ENCODE measurements at places on chromosomes 16 and 17.

GRCh38 chr17:7112510-7113108, 2.0 kb downstream of the ASGR2 start:
- no peak for DNase-seq

- DNase-seq, result no peak
Observed at GRCh38 chr16:47612711-47613110, 151.6 kb downstream of the PHKB start.

GRCh38 chr17:61302953-61303816, 96.5 kb upstream of the TBX2 start:
- no peak for DNase-seq

DNA sequence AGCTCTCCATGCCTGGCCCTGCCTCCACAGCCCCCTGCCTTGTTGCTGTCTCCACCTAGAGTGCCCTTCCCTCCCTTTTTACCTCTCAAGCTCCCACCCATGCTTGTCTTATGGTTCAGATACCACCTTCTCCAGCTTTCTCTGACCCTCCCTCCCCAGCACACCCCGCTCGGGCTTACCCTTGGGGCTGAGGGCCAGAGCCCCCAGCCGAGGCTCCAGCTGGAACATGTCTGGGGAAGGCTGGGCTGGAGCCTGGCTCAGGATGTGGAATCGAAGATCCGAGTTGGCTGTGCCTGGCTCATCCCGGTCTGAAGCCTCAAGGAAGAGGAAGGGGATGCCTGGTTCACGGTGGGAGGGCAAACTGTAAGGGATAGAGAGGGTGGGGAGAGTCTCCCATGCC, 3.6 kb downstream of the CDH16 start:
- DNase-seq, result no peak

DNA sequence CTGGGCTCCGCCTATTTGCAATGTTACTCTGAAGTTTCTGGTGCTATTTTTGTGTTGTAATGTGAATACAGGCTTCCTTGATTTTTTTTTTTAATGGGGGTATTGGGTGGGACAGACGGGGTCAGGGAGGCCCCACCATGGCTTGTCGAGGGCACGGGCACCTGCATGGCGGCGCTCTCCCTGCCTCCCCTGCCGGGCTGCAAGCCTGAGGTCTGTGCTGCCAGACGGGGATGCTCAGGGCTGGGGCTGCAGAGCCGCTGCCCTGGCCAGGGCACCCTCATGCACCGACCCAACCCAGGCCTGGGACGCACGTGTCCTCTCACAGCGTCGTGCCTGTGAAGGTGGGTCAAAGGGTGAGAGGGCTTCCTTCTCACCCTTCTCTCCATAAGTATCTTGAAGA, 13.0 kb upstream of the ZFPM1 start:
- no peak for DNase-seq

DNA sequence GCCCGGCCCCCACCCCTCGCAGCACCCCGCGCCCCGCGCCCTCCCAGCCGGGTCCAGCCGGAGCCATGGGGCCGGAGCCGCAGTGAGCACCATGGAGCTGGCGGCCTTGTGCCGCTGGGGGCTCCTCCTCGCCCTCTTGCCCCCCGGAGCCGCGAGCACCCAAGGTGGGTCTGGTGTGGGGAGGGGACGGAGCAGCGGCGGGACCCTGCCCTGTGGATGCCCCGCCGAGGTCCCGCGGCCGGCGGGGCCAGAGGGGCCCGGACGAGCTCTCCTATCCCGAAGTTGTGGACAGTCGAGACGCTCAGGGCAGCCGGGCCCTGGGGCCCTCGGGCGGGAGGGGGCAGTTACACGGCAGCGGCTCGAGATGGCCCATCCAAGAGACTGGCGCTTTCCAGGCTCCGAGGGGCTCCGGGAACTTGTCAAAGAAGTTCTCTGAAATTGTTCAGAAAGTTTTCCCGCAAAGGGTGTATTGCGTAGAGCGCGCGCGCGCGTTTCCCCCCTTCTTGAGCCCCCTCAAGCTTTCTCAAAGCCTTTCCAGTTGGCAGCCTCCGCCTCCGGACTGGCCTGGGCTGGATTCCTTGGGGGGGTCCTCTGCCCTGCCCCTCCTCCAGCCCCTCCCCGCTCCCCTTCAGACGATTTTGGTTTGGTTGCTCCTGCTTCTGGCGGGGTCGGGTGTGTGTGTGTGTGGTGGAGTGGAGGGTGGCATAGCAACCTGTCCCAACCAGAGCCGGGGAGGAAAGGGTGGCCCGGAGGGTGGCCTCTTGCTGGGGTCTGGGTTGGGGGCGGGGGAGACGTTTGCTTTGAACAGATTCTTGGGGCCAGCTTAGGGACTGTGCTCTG, 504 bp downstream of the ERBB2 start:
- DNase-seq, result no peak

DNA sequence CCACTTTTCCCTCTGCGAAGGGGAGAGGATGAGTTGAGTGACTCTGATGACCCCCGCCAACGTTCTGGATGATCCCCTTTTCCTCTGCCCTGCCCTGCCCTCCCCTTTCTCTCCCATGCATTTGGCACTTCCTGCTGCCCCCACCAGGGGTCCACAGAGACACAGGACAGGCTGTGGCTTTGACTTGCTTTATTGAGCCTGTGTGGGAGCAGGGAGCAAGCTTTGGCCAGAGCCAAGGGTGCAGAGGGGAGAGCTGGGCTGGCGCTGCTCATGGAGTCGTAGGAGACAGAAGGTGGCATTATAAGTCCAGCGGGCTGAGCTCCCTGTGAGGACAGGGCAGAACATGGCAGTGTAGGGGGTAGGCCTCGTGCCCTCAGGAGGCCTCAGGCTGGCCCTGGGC, 1.6 kb downstream of the PPY start:
- no peak for DNase-seq

GRCh38 chr16:50201787-50202186, 48.7 kb downstream of the TENT4B start:
- no peak for DNase-seq

DNA sequence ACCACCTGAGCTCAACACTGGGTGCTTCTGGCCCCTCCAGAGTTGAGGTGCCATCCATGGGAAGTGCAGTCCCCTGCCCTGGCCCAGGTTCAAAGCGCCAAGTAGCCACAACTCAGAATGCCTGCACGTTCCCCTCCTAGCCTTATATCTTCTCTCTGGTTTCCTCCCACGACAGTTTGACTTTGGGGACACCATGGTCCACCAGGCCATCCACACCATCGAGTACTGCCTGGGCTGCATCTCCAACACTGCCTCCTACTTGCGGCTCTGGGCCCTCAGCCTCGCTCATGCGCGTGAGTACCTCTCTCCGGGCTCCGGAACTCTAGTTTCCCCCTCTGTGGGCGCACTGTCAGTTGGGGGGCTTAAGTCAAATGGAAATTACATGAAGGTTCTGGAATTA, 22.4 kb upstream of the NAGLU start:
- no peak for DNase-seq
